ENCODE measurements at places on chromosomes 5 and 9. TPM values are rescaled to one million over a fixed set of nuclear protein-coding genes. Genes with fewer than 3 reads are reported as not detected.

Gene TMEM215
- not detected for total RNA-seq

Gene CARD9
- not detected for total RNA-seq

Gene EQTN
- total RNA-seq: 3.4 TPM

Gene TEK
- 14.6 TPM for total RNA-seq

Gene ADAMTSL2
- 0.30 TPM for total RNA-seq

Gene SPINK1
- not detected for total RNA-seq

Gene REEP2
- total RNA-seq: 17.4 TPM

Gene ZDHHC11
- 0.92 TPM for total RNA-seq

Gene ESM1
- not detected for total RNA-seq

Gene RASGRF2
- total RNA-seq: 0.40 TPM

Gene FAM151B
- total RNA-seq: 3.9 TPM

Gene MED10
- total RNA-seq: 16.6 TPM

Gene ARID3C
- total RNA-seq: 5.3 TPM

Gene CSF1R
- total RNA-seq: not detected

Gene NPR2
- 8.6 TPM for total RNA-seq

Gene GNA14
- not detected for total RNA-seq

Gene TMEM267
- total RNA-seq: 15.3 TPM

Gene ADAMTS2
- total RNA-seq: 3.0 TPM

Gene PCDHA11
- total RNA-seq: 6.3 TPM

Gene MCIDAS
- total RNA-seq: not detected

Gene SHOC1
- total RNA-seq: not detected

Gene FOXD4L3
- not detected for total RNA-seq

Gene KIF24
- total RNA-seq: 9.4 TPM

Gene C9orf50
- total RNA-seq: not detected

Gene ADAMTS16
- total RNA-seq: 3.9 TPM

Gene CDKN2B
- 0.06 TPM for total RNA-seq

Gene FBP1
- 0.31 TPM for total RNA-seq

Gene ENC1
- 73.8 TPM for total RNA-seq

Gene REEP5
- 14.3 TPM for total RNA-seq

Gene PCDHGA8
- 2.3 TPM for total RNA-seq

Gene TMED7
- 72.4 TPM for total RNA-seq

Gene SERINC5
- 126 TPM for total RNA-seq

Gene GAS1
- 104 TPM for total RNA-seq

Gene SFXN1
- 181 TPM for total RNA-seq

Gene PCDHGA11
- 13.3 TPM for total RNA-seq

Gene NOXA1
- 0.65 TPM for total RNA-seq

Gene PCDHGC3
- total RNA-seq: 14.7 TPM

Gene TPPP
- not detected for total RNA-seq

Gene SPINK4
- not detected for total RNA-seq

Gene LCN1
- total RNA-seq: not detected

Gene CSNK1G3
- total RNA-seq: 86.1 TPM

Gene PCDHA4
- 9.7 TPM for total RNA-seq

Gene LCN9
- 2.4 TPM for total RNA-seq

Gene PCDHB13
- total RNA-seq: 3.0 TPM

Gene C5orf52
- not detected for total RNA-seq

Gene TAS2R1
- total RNA-seq: not detected

Gene CDH12
- total RNA-seq: not detected

Gene DBH
- total RNA-seq: not detected

Gene LCN2
- not detected for total RNA-seq

Gene SLC27A4
- 4.4 TPM for total RNA-seq

Gene ROR2
- total RNA-seq: 20.1 TPM

Gene ZNF169
- total RNA-seq: 14.4 TPM

Gene STKLD1
- 0.58 TPM for total RNA-seq
